ENCODE measurements at places on chromosomes 3 and 15.

DNA sequence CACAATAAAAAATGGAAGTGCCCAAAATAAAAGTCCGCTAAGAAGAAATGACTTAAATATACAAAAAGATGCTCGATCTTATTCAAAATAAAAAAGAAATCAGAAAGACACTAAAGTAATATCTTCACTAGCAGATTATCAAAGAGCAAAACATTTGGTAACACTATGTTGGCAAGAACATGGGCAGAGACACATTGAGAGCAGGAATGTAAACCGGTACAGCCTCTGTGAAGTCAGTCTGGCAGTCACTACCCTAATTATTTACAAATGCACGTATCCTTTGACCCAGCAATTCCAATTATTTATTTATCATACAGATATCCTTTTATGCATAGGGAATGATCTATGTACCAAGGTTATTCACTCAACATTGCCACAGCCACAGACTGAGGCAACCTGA lies 34.5 kb downstream of the TBL1XR1 start:
- DNase-seq: no peak

GRCh38 chr3:34078418-34078817 lies 280.0 kb downstream of the PDCD6IP start:
- no peak for DNase-seq

GRCh38 chr15:96326328-96327154 lies 4.0 kb upstream of the NR2F2 start:
- no peak for DNase-seq

DNA sequence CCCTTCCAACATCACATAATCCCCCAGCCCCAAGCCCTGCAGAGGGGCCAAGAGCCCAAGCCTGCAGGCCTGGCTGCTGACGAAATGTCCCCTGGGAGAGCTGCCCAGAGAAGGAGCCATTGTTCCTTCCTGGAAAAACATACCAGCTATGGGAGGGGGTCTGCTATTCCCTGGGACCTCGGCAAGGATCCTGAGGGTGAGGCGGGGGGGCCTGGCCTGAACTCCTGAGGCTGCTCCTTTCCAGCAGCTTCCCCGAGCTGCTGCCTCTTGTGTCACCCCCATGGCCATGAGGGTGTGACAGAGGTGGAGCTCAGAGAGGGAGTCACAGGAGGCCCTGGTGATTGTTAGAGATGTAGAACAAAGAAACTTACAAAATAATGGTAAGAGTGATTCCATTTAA lies 12.9 kb downstream of the LOXL1 start:
- DNase-seq: no peak

- no peak for DNase-seq
These were observed 8.9 kb upstream of the POLR2M start for GRCh38 chr15:57697588-57697987.

DNA sequence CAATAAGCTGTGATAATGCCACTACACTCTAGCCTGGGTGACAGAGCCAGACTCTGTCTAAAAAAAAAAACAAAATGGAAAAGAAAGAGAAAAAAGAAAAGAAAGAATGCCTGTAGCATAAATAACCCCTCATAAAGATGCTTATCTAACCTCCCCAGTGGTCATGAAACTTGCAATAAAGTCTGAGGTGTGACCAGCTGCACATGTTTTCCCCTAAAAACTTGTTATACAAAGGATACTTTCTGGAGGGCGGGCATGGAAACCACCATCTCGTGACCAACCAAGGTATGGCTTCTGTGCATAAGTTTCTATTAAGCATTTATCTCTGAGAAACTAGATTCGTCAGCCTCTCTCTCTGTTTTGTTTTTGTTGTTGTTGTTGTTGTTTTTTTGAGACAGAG lies 21.8 kb downstream of the CCDC32 start:
- DNase-seq: no peak

DNA sequence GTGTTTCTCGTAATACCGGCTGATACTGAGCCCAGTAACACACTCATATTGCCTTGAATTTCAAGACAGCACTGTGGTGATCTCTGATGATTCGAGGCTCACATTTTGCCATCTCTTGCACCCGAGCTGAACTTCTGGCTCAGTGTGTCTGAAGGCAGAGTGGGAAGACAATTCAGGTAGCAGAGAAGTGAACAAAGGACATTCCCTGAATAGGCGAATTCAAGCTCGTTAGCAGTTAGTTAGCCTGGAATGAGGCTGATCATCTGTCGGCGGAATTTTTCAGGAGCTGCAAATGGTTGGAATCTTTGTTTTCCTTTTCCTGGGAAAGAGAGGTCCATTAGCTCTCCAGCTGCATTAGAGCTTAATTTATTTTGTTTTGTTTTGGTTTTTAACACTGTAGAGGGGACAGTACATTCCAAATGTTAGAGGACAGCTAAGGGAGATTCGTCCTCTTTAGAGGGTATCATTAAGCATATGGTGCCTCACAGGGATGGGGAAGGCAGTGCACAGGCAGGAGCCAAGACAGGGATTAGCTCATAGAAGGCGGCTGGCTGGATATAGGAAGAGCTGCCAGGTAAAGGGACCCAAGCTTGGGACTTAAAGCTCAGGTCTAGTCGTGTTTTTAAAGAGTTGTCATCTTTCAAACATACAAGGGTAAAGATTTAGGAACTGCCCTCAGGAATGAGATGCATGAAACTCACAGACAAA lies 119.7 kb upstream of the DLG1 start:
- no peak for DNase-seq

GRCh38 chr3:66761093-66761780 lies 236.9 kb upstream of the KBTBD8 start:
- no peak for DNase-seq

DNA sequence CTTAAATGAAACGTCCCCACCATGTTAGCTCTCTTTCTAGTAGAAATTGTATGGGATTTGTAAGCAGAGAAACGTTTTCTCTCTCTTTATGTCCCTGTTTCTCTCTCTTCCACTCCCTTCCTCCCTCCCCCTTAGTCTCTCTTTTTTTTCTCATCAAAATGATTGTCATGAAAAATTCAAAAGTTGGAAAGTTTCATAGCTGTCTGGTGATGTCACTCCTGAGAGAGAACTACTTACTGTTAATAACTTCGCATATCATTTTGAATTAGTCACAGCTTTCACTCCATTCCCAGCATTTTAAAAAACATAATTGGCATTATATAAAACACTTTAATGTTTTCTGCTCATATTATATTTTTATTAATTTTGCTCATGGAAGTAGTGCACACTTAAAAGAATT lies 331.1 kb downstream of the C3orf38 start:
- DNase-seq: no peak

DNA sequence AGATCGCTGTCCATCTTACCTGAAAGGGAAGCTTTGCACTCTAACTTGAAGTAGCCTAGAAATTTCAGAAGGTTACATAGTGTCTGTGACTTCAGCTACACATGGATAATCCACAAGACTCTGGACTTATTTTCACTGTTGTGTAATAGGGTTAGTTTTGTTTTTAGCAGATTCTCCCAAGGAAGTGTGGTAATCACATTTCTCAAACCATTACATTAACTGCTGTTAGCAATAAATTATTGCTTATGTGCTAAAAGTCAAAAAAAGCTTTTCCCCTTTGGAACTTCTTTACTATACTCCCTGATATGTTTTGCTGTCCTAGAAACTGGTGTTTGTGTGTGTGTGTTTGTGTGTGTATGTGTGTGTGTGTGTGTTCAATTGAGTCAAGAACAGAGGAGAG lies 351.8 kb upstream of the TPRG1 start:
- no peak for DNase-seq

- DNase-seq: no peak
These were observed 284.5 kb upstream of the ROBO1 start for GRCh38 chr3:80052271-80052670.

DNA sequence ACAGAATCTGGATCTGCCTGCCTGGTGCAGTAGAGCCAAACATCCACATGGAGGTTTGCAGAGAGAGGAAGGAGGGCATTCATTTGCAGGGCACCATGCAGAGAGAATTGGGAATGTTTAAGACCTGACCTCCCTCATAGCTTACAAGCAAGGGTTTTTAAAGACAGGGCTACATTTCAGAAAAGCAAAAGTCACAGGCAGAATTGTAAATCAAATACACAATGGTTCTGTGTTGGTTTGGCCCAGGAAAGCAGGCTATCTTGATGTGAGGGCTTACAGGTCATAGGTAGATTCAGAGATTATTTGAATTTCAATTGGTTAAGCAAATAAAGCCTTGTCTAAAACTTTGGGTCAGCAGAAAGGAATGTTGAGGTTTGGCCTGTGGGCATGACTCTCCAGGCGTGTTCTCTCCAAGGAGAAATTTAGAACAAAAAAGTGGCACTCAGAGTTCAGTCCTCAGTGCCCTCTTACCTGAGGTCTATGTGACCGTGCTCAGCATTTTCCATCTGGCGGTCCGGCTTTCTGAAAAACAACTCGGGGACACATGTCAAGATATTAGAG lies 91.5 kb downstream of the CD47 start:
- no peak for DNase-seq

- no peak for DNase-seq
These were observed 83.6 kb upstream of the SLCO3A1 start for GRCh38 chr15:91769894-91770293.

DNA sequence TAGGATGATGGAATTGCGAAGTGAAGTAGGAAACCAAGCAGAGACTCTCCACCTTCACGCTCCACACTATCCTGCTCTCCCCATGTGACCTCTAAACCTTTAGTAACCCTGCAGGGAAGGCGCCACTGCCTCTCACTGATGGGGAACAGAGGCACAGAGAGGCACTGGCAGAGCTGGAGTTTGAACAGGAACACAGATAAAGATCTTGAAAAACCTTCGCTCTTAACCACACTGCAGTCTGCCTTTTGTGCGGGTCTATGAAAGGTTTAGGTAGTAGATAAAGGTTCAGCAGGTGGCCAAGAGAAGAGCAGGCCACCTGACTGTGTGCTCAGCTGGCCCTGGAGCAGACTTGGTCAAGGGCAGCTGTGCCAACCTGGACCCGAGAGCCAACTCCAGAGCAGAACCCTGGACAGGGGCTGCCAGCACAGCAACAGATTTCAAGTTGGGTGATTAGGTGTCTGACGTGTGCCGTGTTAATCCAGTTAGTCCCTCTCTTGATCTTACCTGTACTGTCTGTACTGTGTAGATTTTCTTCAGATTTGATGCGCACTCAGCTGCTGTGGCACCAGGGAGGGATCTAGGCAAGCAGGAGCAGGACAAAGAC lies 15.2 kb downstream of the EIF4E3 start:
- no peak for DNase-seq

DNA sequence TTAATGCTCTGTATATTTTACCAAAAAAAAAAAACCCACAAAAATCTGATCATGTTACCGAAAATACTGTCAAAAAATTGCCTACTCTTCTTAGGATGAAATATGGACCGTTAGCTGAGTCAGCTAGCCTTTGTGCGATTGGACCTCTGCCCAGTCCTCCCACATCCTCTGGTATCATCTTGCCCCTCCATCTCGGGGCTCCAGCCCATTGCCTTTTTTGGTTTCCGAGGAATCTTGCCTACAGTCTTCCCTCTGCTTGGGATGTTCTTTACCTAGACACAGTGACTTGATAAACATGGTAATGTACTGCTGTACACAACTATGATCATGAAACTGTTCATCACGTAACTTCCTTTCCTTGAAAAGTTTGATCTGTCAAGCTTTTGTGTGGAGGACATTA lies 371.4 kb downstream of the SV2B start:
- DNase-seq: no peak

- no peak for DNase-seq
These were observed 536.7 kb upstream of the TBL1XR1 start for GRCh38 chr3:177733936-177734335.

GRCh38 chr15:98714922-98715321 lies 66.6 kb downstream of the IGF1R start:
- DNase-seq: no peak

DNA sequence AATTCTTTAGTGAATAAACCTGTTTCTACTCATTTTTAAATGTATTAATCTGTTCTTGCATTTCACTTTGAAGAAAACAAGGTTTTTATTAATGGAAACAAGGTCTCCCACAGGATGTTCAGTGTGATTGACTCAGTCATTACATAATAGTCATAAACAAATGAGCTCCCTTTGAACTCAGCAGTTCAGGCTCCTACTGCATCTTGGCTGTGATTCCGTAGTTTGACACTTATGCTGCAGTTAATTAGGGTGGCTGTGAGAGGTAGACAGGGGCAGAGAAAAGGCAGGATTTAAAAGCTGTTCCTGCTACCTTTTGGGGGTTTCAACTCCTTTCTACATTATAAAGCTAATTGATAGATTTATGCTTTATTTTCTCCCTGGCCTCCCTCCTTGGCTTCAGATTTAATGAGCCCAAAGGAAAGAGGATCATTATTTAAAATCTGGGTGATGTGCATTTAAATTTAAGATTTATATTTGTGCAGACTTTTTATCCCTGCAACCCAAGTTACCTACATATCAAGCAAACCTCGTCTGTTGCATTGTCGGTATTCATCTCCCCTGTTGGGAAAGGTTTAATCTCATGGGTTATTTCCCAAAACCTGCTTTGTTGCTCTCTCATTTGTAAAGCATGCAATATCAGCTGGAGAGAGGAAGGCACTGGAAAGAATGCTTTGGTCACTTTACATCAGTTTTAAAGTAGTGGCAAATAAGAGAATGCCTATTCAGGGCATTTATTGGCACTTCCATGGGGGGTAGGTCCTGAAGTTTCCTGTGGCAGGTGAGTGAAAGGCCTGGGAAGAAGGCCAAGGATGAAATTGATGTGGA lies 345.0 kb upstream of the NR2E3 start:
- no peak for DNase-seq

GRCh38 chr3:182921665-182922355 lies 58.5 kb downstream of the DCUN1D1 start:
- no peak for DNase-seq

DNA sequence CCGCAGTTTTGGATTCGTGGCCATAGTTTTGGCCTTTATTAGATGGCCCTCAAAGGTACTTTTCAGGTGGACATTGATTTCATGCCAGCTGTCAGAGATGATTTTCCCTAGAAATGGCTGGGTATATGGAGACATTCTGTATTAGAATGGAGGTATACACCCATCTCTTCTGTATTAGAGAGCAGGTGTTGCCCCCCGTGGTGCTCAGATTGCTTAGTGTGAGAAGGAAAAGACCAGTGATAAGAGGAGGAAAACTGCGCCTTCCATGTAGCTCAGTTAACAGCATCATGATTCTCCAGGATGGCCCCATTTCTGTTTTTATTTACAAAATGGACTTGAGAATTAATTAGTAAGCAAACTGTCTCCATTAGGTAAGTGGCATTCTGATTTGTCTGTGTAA lies 145.9 kb downstream of the IGF1R start:
- no peak for DNase-seq

DNA sequence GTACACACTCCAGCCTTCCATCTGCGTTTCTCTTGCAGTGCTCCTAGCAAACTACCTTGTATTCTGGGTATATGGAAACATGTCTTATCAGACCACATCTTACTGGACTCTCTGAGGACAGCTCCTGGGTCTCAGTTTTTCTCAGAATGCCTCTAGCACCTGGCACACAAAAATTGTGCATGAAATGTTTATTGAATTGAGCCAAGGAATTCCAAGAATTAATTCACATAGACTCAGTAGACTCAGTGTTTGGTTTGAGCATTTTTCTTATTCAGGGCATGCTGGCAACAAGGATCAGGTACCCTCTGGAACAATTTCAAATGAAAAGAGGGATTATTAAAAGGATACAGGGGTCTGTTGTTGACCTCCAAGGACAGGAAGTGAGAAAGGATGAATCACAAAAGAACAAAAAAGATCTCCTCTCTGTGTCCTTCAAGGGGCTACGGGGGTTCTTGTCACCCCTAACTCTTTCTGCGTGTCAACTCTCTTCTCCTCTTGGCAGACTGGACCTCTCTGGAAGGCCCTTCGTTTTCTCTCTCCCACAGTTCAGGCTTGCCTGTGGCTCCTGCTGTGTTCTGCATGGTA lies 270.0 kb upstream of the HES1 start:
- DNase-seq: no peak

GRCh38 chr3:30012941-30013543 lies 593.4 kb upstream of the TGFBR2 start:
- DNase-seq: peak; percentile 10
